Bronchial smooth muscle cell (primary cell): ENCODE measurements at places on chromosomes 4 and X. TPM values are rescaled to one million over a fixed set of nuclear protein-coding genes. Genes with fewer than 3 reads are reported as not detected.

The BEX3 gene
- total RNA-seq, result 477 and 562 TPM in 2 replicates

The POLN gene
- total RNA-seq, result 1.7 and 4.1 TPM in 2 replicates

The BEX2 gene
- total RNA-seq, result 0.60 and 1.4 TPM in 2 replicates

The RAI2 gene
- total RNA-seq, result 0.69 and 1.1 TPM in 2 replicates

The ASMT gene
- total RNA-seq, result 0.09 TPM in 1 of 2 replicates, not detected in the other

The GPR143 gene
- not detected in 2 replicates for total RNA-seq
